ENCODE measurements at places on chromosomes 6 and 20.
A peak's percentile ranks its signal among the peaks of the same experiment; 100 is the strongest.

DNA sequence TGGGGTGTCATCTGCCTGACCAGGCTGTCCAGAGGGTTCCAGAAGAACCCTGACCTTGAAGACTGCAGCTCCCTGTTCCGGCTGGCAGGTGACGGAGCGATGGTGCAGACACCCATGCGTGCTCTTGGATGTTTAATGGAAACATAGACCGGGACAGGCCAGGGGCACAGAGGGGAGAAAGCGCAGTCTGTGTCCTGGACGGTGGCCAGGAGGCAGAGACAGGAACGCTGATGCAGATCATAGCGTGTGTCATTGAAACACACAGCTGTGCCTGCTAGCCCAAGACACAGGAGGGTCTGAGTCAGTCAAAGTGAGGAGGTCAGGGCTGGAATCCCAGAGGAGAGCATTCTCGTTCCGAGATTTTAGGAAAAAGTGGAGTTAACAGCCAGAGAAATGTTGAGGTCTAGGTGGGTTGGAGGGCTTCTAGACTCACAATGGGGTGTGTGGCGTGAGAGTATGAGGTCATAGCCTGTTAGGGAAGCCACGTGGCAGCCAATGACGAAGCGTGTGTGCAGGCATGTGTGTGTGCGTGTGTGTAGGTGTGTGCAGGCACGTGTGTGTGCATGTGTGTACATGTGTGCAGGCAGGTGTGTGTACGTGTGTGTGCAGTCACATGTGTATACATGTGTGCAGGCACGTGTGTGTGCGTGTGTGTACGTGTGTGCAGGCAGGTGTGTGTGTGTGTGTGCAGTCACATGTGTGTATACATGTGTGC lies 167.0 kb downstream of the ERMARD start:
- no peak for DNase-seq

DNA sequence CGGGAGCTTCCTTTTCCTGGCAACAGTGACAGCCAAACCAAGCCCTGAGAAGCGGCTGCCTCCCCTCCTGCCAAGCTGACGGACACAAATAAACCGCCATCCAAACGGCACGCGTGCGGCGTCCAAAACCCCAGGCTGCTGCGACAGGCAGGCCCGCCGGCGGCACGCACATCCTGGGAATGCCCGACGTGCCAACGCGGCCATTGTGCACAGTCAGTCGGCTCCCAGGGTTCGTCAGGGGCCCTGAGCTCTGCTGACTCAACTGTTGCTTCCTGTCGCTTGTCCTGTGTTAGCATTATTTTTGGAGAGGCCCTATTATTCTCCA lies 6.8 kb downstream of the JAG1 start:
- no peak for DNase-seq

GRCh38 chr6:129940454-129941195 lies 77.8 kb upstream of the L3MBTL3 start:
- DNase-seq: no peak

- no peak for DNase-seq
Measured at GRCh38 chr6:38191418-38191817, 371.9 kb downstream of the ZFAND3 start.

DNA sequence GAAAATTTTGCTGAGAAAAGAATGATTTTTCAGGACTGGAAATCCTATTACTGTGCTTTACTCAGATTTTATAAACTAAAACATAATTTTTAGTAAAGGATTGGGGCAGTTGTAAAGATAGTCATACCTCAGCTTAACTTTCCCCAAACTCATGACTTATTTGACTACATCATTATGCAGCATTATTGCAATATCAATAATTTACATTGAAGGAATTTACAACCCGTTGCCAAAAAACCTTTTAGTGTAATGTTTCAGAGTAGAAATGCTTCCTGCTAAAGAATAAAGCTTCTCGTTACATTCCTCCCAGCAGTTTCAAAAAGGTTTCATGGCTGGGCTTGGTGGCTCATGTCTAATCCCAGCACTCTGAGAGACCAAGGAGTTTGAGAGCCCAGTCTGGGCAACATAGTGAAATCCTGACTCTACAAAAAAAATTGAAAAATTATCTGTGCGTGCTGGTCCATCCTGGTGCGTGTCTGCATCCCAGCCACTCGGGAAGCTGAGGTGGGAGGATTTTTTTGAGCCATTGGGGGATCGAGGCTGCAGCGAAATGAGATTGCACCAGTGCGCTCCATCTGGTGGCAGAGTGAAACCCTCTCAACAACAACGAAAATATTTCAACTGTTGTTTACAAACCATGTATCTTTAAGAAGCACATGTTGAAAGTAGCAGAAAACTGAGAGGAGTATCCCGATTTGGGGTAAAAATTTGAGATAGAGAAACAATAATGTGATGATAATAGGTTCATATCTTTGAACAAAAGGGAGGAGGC lies 4.4 kb downstream of the AMD1 start:
- DNase-seq: peak; percentile 38

DNA sequence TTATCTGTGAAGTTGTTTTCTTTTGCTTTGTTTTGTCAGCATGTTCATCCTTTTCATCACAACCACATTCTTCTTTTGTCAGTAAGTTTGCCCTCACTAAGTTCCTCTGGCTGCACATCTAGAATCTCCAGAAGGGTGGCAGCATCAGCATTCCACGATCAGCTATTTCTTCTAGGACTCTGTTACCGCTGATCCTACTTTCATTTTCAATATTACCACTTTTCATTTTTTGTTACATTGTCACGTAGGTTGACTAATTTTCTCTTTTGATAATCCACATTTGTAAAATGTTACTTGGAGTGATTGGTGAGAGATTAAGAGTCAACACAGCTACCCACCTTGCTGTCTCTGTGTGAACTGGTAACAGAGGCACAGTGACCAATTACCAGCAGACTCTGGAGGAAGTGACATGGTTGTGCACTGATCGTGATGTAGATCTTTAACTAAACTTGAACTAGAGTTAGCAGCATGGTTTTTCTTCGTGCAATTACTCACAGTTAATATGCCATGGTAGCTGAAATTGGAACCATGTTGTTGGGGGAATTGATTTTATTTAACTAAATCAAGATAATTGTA lies 307.9 kb upstream of the SLC35B3 start:
- DNase-seq: no peak

DNA sequence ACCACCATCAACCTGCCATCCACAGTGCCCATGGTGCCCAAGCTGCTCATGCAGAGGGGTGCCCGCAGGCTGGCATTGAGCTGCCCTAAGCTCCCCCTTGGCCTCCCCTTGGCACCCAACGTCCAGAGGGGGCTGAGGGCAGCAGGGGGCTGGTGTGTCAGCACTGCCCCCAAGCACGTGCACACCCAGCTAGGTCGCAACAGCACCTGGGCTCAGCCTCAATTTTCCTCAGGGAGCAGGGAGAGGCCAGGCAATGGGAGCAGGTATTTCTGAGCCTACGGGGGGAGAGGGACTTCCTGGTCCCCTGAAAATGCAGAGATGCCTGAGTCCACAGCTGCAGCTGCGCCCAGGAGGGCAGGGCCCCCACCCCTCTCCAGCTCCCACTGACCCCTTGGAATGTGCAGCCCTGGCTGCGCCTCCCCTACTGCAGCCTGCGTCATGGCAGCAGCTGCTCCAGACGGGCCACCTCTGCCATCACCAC lies 204.2 kb downstream of the ANKRD60 start:
- no peak for DNase-seq

DNA sequence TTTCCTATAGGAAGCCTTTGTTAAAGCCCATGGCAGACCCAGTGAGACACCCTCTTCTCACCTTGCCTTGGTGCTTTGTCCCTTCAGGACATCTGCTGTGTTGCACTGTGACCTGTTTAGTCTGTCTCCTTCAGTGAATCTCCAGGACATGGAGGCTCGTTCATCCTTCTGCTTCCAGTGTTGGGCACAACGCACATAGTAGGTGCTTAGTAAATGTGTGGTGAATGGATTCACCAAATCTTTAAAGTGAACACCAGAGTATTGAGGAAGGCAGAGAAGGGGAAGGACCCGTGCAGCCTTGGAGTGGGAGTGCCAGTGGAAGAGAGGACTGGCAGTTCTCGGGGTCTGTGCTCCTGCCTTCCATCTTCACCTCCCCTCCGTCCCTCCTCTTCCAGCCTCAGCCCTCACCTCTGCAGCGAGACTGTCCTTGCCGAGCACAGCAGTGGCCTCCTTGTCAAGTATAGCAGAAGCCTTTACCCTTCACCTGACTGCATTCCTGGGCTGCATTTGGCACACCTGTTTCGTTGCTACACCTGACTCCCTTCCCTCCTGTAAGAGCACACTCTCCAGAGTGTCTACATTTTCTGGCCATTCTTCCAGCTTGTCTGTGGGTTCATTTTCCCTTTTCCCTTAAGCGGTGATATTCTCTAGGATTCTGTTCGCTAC lies 49.2 kb downstream of the ARID1B start:
- no peak for DNase-seq

DNA sequence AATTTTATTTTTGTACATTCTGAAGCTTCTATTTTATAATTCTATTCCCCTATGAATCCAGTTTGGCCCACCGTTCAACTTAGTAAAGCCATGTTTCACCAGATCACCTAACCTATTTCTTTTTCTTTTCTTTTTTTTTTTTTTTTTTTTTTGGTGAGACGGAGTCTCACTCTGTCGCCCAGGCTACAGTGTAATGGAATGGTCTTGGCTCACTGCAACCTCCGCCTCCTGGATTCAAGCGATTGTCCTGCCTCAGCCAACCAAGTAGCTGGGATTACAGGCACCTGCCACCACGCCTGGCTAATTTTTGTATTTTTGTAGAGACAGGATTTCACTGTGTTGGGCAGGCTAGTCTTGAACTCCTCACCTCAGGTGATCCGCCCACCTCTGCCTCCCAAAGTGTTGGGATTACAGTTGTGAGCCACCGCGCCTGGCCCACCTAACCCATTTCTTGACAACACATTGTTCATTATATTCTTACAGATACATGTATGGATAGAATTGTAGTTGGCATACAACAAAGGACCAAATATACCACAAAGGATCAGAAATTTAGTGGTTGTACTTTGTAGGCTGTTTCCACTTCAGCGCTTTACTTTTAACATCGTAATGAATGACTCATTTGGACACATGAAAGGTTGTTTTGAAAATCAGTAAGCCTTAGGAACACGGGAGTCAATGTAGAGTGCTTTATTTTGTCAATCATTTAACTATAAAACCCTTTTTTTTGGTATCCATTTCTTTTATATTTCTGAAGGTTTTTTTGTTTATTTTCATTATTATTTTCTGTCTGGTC lies 63.2 kb downstream of the GJA1 start:
- no peak for DNase-seq

GRCh38 chr6:142318714-142319113 lies 16.9 kb downstream of the ADGRG6 start:
- DNase-seq: no peak

GRCh38 chr6:39527792-39528564 lies 197.2 kb downstream of the KIF6 start:
- no peak for DNase-seq

- DNase-seq: no peak
Measured at GRCh38 chr6:17883665-17884497, 103.6 kb downstream of the KIF13A start.

DNA sequence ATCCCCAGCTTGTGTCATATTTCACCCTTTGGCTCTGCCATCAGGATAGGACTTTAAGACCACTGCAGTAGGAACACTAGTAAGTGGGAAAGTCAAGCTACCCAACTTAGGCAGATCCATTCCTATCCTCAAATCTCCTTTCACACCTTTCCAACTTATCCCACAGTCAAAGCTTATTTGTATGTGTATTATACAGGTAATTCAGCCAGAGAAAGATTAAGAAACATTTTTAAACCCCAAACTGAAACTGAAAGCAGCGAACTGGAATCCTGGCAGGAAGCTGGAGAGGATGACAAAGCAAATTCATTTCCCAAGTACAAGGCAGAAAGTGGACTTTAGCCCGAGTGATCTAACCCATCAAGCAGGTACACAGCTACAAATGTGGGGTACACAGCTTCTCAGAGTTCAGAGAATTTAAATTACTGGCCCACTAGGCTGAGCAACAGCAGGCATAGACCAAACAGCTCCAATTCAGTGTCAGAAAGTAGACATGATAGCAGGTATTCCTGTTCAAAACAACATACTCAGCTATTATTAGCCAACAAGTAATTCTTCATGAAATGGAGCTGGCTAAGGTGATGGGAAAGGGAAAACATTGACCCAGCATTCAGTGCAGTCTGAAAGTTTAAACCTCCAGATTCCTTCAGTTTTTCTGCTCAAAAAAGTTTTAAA lies 39.1 kb downstream of the ILRUN start:
- no peak for DNase-seq

- DNase-seq: no peak
Measured at GRCh38 chr6:9159051-9159450, 723.7 kb upstream of the SLC35B3 start.

GRCh38 chr6:4879741-4880275 lies 103.6 kb downstream of the CDYL start:
- no peak for DNase-seq

- DNase-seq: peak; percentile 74
Measured at GRCh38 chr6:116511424-116512110, at the start of gene CALHM5. TSS of gene CALHM5 (plus strand) at chr6:116511639. CDS start at chr6:116511697, 58 bp downstream.

DNA sequence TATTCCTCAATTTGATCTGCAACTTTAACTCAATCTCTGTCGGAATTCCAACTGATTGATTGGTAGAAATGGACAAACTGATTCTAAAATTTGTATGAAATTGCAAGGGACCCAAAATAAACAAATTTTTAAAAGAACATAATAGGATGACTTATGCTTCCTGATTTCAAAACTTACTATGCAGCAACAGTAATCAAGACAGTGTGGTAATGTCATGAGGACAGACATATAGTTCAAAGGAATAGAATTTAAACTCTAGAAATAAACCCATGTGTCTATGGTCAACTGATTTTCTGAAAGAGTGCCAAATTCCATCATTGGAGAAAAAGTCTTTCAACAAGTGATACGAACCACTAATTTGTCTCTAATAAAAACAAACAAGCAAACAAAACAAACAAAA lies 1320.1 kb upstream of the GJE1 start:
- DNase-seq: no peak

- DNase-seq: no peak
Measured at GRCh38 chr20:62860924-62861691, 514 bp downstream of the TCFL5 start.

GRCh38 chr6:144468709-144469108 lies 183.6 kb downstream of the UTRN start:
- DNase-seq: no peak

GRCh38 chr20:48158014-48158413 lies 372.7 kb upstream of the SULF2 start:
- DNase-seq: no peak

DNA sequence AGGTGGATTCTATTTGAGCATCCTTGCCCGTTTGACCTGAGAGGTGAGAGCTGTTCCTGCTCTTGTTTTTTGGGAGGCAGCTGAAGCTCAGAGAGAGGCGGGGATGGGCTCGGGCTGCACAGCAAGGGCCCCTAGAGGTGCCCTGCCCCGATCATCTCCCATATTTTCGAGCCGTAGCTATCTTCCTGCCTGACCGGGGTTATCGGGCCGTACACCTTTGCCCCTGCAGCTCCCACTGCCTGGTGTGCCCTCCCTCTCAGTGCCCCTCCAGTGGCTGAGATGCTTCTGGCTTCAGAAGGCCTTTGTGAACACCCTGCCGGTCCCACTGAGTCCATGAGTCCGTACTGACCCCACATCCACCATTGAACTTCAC lies 6.7 kb downstream of the SRC start:
- no peak for DNase-seq

GRCh38 chr6:153944201-153944600 lies 94.8 kb upstream of the OPRM1 start:
- DNase-seq: no peak

- DNase-seq: no peak
Measured at GRCh38 chr6:28209753-28210535, 15.1 kb upstream of the ZSCAN9 start.

- DNase-seq: no peak
Measured at GRCh38 chr6:137165375-137166246, 7.8 kb downstream of the IL22RA2 start.

Measured in SW 1271 (cell line).